ENCODE measurements at places on chromosomes 7 and 10. TPM values are rescaled to one million over a fixed set of nuclear protein-coding genes. Genes with fewer than 3 reads are reported as not detected.

CALY gene
- total RNA-seq = not detected

ICA1 gene
- total RNA-seq = 2.2 TPM

DNA sequence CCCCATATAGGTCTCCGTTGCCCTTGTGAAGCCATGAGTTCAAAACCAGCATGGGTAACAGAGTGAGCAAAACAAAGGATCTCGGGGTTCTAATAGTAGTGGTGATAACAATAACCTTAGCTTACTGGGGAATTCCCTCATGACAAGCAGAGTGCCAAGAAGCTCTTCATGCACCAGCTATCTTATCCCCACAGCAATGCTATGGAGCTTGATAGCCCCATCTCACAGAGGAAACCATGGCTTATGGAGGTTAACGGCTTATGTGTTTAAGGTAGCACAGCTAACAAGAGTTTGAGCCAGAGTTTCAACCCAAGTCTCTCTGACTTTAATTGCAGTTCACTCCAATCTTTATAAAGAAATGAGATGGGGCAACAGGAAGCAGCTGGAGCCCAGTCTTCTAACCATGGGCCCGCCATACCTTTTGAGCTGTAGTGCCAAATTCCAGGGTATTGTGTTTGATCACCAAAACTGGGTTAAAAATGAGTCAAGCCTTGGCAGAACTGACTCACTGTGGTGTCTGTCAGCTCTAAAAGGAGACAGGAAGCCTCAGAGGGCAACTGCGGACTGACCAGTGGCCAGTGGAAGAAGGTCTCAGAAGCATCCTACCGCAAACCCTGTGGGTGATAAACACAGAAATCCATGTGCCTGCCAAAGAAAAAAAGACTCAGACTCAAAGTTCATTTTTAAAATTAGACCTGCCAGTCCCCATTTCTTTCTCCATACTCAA lies 16.5 kb upstream of the PLAU start:
- peak overlapping the region; percentile 21 for H3K27ac ChIP-seq
- peaks cover 4% of the 10 kb centered on the region for H3K27me3 ChIP-seq
- H3K4me3 ChIP-seq = no peak overlapping the region
- DNase-seq = peak; percentile 40

GRCh38 chr7:151795168-151795811 lies 81.6 kb downstream of the PRKAG2 start:
- H3K36me3 ChIP-seq = no peaks in the 10 kb centered on the region
- peak; percentile 72 for DNase-seq
- H3K27ac ChIP-seq = peak overlapping the region; percentile 67
- no peak overlapping the region for H3K4me3 ChIP-seq
- no peaks in the 10 kb centered on the region for H3K27me3 ChIP-seq

GRCh38 chr7:147483634-147484292 lies 1106.8 kb upstream of the C7orf33 start:
- DNase-seq = no peak
- no peaks in the 10 kb centered on the region for H3K27me3 ChIP-seq
- no peaks in the 10 kb centered on the region for H3K36me3 ChIP-seq
- H3K4me3 ChIP-seq = no peak overlapping the region
- no peak overlapping the region for H3K27ac ChIP-seq

LIPF gene
- not detected for total RNA-seq

- no peaks in the 10 kb centered on the region for H3K4me1 ChIP-seq
- H3K27me3 ChIP-seq = peaks cover 11% of the 10 kb centered on the region
- no peaks in the 10 kb centered on the region for H3K36me3 ChIP-seq
- no peak for DNase-seq
- H3K27ac ChIP-seq = no peak overlapping the region
Measured at GRCh38 chr10:132497861-132498561, 39.6 kb upstream of the INPP5A start.

DNA sequence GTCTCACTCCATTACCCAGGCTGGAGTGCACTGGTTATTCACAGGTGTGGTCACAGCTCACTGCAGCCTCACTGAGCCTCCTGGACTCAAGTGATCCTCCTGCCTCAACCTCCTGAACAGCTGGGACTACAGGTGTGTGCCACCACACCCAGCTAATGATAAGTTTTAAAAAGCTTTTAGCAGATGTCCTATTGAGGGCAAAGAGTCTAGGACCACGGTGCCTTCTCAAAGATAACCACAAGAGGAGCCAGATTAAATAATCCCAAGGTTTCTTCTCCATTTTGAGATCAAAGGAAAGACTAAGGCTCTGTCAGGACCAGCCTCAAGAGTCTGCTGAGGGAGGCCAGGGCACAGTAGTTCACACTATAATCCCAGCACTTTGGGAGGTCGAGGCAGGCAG lies 4.7 kb downstream of the ATP5MF start:
- H3K4me1 ChIP-seq = peaks cover 35% of the 10 kb centered on the region
- peaks cover 57% of the 10 kb centered on the region for H3K36me3 ChIP-seq
- no peak for DNase-seq
- no peaks in the 10 kb centered on the region for H3K27me3 ChIP-seq
- H3K27ac ChIP-seq = no peak overlapping the region

ERVW-1 gene
- total RNA-seq = not detected

GRCh38 chr10:24777196-24777595 lies 53.5 kb upstream of the ARHGAP21 start:
- H3K4me1 ChIP-seq = no peaks in the 10 kb centered on the region
- H3K4me3 ChIP-seq = no peak overlapping the region
- no peaks in the 10 kb centered on the region for H3K36me3 ChIP-seq

DNA sequence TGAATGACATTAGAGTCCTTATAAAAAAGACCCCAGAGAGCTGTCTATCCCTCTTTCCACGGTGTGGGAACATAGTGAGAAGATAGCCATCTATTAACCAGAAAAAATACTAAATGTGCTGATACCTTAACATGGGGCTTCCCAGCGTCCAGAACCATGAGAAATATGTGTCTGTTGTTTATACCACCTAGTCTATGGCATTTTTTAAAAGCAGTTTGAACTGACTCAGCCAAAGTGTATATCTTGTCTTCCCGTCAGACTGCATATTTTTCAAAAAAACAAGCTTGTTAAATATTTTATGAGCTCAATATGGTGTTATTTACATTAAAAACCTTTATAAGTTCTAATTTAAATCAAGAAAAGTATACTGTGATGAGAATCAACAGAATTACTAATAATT lies 255.3 kb downstream of the HGF start:
- H3K4me3 ChIP-seq = no peak overlapping the region
- H3K27me3 ChIP-seq = no peaks in the 10 kb centered on the region
- H3K27ac ChIP-seq = no peak overlapping the region
- H3K4me1 ChIP-seq = no peaks in the 10 kb centered on the region
- H3K36me3 ChIP-seq = no peaks in the 10 kb centered on the region

GRCh38 chr10:13617116-13617515 lies 30.4 kb downstream of the PRPF18 start:
- DNase-seq = no peak
- H3K27ac ChIP-seq = no peak overlapping the region
- H3K4me3 ChIP-seq = no peak overlapping the region
- no peaks in the 10 kb centered on the region for H3K27me3 ChIP-seq

DNA sequence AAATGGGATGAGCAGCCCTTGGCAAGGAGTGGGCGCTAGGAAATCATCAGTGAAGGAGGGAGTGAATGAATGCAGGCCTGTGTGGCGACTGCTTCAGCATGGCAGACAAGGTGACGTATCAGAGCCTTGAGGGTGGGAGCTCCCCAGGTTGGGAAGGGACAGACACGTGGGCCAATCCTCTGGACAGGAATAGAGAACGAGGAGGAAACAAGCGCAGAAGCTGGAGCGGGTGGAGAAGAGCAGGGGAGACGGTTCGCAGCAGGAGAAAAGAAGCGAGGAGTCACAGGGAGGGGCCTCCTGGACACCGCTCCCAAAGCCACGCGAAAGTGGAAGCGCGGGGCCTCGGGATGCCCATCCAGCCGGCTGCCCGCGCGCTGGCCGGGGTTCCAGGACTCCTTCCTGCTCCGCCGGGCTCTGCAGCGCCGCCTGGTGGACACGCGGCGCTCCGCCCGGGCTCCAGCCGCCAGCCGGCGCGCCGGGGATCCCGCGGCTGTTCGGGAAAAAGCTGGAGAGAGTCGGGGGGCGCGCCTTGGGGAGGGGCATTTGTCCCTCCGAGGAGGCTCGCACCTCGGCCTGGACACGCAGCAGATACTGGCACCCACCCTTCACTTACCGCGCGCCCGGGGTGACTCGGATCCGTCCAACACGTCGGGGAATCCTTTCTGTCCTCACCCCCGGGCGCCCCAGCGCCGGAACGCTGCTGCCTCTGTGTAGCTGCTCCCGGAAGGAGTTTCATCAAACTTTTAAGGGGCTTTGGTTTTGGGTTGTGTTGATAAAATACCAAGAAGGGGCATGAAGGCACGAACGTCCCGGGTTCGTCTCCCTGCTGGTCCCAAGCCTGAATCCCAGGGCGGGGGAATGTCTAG lies 6.3 kb downstream of the ZNF503 start:
- H3K4me3 ChIP-seq = no peak overlapping the region
- peaks cover 43% of the 10 kb centered on the region for H3K27me3 ChIP-seq
- H3K27ac ChIP-seq = no peak overlapping the region
- DNase-seq = no peak

TAS2R41 gene
- total RNA-seq = not detected

- H3K4me3 ChIP-seq = peak overlapping the region; percentile 75
- DNase-seq = no peak
- peak overlapping the region; percentile 77 for H3K27ac ChIP-seq
- peaks cover 2% of the 10 kb centered on the region for H3K27me3 ChIP-seq
- peaks cover 51% of the 10 kb centered on the region for H3K4me1 ChIP-seq
Measured at GRCh38 chr7:148698007-148698396, 701 bp upstream of the CUL1 start.

DNA sequence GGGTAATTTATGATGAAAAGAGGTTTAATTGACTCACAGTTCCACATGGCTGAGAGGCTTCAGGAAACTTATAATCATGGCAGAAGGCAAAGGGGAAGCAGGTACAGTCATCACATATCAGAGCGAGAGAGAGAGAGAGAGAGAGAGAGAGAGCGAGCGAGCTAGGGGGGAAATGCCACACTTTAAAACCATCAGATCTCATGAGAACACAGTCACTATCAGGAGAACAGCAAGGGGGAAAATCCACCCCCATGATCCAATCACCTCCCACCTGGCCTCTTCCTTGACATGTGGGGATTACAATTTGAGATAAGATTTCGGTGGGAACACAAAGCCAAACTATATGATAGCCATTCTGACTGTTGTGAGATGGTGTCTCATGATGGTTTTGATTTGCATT lies 576.3 kb downstream of the GFRA1 start:
- no peak overlapping the region for H3K4me3 ChIP-seq
- H3K27me3 ChIP-seq = no peaks in the 10 kb centered on the region
- no peak overlapping the region for H3K27ac ChIP-seq

DNA sequence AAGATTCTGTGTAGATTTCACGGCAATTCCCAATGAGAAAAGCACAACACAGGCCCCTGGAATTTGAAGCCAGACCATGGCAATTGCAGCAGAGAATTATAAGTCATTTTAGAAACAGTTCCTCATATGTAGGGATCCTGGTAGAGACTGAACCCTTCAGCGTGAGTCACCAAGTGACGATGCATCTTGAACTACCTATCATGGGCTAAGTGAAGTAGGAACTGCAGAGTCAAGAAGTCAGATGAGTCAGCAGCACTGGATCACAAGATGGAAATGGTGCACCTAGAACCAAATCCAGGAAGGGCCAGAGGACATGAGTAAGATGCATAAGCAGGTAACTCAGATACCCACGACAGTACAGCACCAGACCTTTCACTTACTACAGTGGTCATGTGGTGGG lies 140.0 kb upstream of the TPK1 start:
- no peak overlapping the region for H3K4me3 ChIP-seq
- H3K4me1 ChIP-seq = no peaks in the 10 kb centered on the region
- no peak overlapping the region for H3K27ac ChIP-seq
- no peak for DNase-seq
- no peaks in the 10 kb centered on the region for H3K27me3 ChIP-seq

GNAI1 gene
- total RNA-seq = not detected

GRCh38 chr10:30247704-30248103 lies 101.4 kb downstream of the MTPAP start:
- H3K27me3 ChIP-seq = peaks cover 13% of the 10 kb centered on the region
- DNase-seq = no peak
- H3K4me1 ChIP-seq = peaks cover 10% of the 10 kb centered on the region
- H3K4me3 ChIP-seq = no peak overlapping the region
- no peak overlapping the region for H3K27ac ChIP-seq

TRIM73 gene
- 9.0 TPM for total RNA-seq

- DNase-seq = no peak
- H3K4me3 ChIP-seq = no peak within 1 kb of the TSS
- H3K36me3 ChIP-seq = no peaks in the 10 kb centered on the region
- no peak within 1 kb of the TSS for H3K27ac ChIP-seq
- no peaks in the 10 kb centered on the region for H3K4me1 ChIP-seq
Measured at GRCh38 chr10:122699796-122700455, at the start of gene C10orf120. Gene C10orf120, minus strand, starts transcription at chr10:122699846. Its CDS starts 56 bp downstream, at chr10:122699790.

GRCh38 chr7:113664867-113665266 lies 253.9 kb downstream of the PPP1R3A start:
- H3K4me1 ChIP-seq = no peaks in the 10 kb centered on the region
- H3K27ac ChIP-seq = no peak overlapping the region
- H3K27me3 ChIP-seq = no peaks in the 10 kb centered on the region
- DNase-seq = no peak

GRCh38 chr7:92669616-92670165 lies 79.5 kb upstream of the FAM133B start:
- peak overlapping the region; percentile 38 for H3K27ac ChIP-seq
- peaks cover 73% of the 10 kb centered on the region for H3K4me1 ChIP-seq
- DNase-seq = no peak
- no peak overlapping the region for H3K4me3 ChIP-seq

DNA sequence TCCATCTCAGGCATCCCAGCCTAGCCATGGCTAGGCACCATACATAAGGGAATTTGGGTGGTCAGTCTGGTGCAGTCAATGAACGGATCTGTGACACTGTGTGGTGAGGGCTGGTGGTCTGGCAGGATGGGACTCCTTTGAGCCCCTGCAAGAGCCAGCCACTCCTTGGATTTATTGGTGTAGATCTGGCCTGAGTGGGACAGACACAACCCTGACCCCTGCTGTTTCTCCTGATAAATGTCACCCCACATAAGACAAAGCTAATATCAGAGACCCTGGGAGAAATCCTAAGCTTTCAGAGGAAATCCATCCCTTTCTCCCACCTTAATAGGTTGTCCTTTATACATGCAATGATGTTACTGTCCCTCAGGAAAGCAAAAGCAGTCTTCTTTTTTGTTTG lies 2.3 kb downstream of the FBXO24 start:
- H3K4me3 ChIP-seq = peak overlapping the region; percentile 14
- H3K4me1 ChIP-seq = peaks cover 17% of the 10 kb centered on the region
- H3K27me3 ChIP-seq = peaks cover 11% of the 10 kb centered on the region
- H3K27ac ChIP-seq = no peak overlapping the region
- peaks cover 17% of the 10 kb centered on the region for H3K36me3 ChIP-seq

GRCh38 chr10:122089311-122090017 lies 100.5 kb downstream of the TACC2 start:
- no peak overlapping the region for H3K27ac ChIP-seq
- no peaks in the 10 kb centered on the region for H3K4me1 ChIP-seq
- H3K36me3 ChIP-seq = no peaks in the 10 kb centered on the region

DNA sequence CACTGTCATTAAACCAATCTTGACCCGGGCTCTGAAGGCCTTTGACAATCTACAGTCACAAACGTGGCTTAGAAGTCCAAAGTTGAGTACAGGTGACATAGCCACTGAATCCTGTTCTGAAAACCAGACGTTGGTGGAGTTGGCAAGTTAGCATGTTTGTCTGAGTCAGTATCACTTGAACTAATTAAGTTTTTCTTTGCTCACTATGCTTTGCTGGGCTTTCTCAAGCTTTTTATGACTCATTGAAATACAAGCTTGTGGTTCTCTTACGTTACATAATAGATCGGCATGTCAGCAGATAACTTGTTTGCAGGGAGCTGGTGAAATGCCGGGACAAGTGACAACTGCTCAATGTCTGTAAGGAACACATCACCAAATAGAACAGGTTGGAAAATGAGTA lies 53.8 kb downstream of the ARL5B start:
- no peak for DNase-seq
- no peaks in the 10 kb centered on the region for H3K27me3 ChIP-seq
- H3K4me1 ChIP-seq = no peaks in the 10 kb centered on the region
- H3K27ac ChIP-seq = no peak overlapping the region

Data from activated CD4-positive, alpha-beta memory T cell treated with anti-CD3 and anti-CD28 coated beads, Interleukin-2, amount 10 ng/mL, durations not matched to agents 7 days and 5 days (primary cell).